Sigmoid colon (tissue), 7 donors: ENCODE measurements at places on chromosomes 1 and 21. TPM values are rescaled to one million over a fixed set of nuclear protein-coding genes. Genes with fewer than 3 reads are reported as not detected.

PAQR7 gene
- total RNA-seq, result 4.3 TPM

DNA sequence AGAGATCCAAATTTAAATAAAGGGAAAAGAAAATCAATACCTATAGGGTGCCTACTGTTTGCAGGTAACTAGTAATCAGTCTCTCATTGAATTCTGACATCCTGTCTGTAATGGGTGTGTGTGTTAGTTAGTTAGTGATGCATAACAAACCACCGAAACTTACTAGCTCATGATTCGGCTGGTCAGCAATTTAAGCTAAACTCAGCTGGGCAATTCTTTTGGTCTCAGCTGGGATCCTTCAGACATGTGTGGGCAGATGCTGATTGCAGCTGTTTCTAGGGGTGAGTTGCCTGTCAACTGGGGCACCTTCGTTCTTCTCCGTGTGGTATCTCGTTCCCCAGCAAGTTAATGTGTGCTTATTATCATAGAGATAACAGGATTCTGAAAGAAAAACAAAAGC is 40.2 kb upstream of the ZNF124 start:
- H3K27me3 ChIP-seq, result no peaks in the 10 kb centered on the region
- DNase-seq, result no peak
- H3K36me3 ChIP-seq, result no peaks in the 10 kb centered on the region
- no peak overlapping the region for H3K27ac ChIP-seq
- H3K4me1 ChIP-seq, result no peaks in the 10 kb centered on the region
- no peak overlapping the region for H3K4me3 ChIP-seq

- peaks cover 13% of the 10 kb centered on the region for H3K4me1 ChIP-seq
- no peak overlapping the region for H3K4me3 ChIP-seq
- no peaks in the 10 kb centered on the region for H3K36me3 ChIP-seq
- H3K27me3 ChIP-seq, result no peaks in the 10 kb centered on the region
- DNase-seq, result no peak
Observed at GRCh38 chr1:193629875-193630274, 443.5 kb upstream of the B3GALT2 start.

- no peak overlapping the region for H3K4me3 ChIP-seq
- no peaks in the 10 kb centered on the region for H3K4me1 ChIP-seq
- no peak overlapping the region for H3K27ac ChIP-seq
- H3K27me3 ChIP-seq, result no peaks in the 10 kb centered on the region
- no peaks in the 10 kb centered on the region for H3K36me3 ChIP-seq
Observed at GRCh38 chr1:61011561-61012263, 70.6 kb upstream of the NFIA start.

PHACTR4 gene
- total RNA-seq, result 37.1 TPM

TESK2 gene
- total RNA-seq, result 6.9 TPM

DNA sequence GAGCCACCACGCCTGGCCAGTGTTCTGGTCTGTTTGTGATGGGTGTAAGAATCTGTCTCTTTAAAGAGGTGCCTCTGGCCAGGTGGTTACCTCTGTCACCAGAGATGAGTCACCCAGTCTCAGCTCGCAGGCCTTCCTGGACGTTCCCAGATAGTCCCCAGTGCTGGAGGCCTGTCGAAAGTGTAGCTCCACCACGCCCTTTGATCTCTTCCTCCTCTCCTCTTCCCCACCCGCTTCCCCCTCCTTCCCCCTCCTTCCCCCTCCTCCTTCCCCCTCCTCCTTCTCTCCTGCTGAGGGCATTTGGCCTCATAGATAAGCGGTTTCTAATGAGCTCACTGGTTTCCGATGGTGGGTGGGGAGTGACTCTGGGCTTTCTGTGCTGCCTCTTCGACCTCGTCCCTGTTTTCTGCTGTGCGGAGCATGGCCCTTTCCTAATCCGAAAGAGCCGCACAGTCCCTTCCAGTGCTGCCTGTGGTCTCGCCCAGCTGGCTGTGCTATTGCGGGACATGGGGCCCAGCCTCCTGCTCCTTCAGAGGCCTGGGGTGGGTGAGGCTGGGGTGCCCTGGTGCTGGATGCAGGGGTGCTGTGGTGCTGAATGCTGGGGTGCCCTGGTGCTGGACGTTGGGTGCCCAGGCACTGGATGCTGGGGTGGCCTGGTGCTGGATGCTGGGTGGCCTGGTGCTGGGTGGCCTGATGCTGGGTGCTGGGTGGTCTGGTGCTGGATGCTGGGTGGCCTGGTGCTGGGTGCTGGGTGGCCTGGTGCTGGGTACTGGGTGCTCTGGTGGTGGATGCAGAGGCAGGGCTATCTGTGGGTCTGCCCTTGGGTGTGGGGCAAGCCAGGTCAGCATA is 19.2 kb downstream of the AGPAT3 start:
- no peaks in the 10 kb centered on the region for H3K27me3 ChIP-seq
- peak overlapping the region; percentile 9 for H3K27ac ChIP-seq
- no peak for DNase-seq

CNST gene
- total RNA-seq, result 26.4 TPM

GRCh38 chr1:228900099-228900885 is 165.0 kb downstream of the RHOU start:
- H3K27me3 ChIP-seq, result no peaks in the 10 kb centered on the region
- H3K4me1 ChIP-seq, result peaks cover 46% of the 10 kb centered on the region
- no peak overlapping the region for H3K4me3 ChIP-seq

NUDC gene
- 82.1 TPM for total RNA-seq

DNA sequence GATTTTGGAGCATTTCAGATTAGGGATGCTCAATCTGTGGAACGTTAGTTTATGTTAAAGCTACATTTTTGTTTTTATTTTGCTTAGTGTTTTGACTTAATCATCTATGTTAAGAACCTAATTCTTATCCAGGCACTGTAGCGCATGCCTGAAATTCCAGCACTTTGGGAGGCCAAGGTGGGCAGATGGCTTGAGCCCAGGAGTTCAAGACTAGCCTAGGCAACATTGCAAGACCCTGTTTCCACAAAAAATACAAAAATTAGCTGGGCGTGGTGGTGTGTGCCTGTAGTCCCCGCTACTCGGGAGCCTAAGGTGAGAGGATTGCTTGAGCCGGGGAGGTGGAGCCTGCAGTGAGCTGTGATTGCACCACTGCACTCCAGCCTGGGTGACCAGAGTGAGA is 23.4 kb downstream of the FNBP1L start:
- H3K36me3 ChIP-seq, result no peaks in the 10 kb centered on the region
- DNase-seq, result no peak
- H3K4me3 ChIP-seq, result no peak overlapping the region

DNA sequence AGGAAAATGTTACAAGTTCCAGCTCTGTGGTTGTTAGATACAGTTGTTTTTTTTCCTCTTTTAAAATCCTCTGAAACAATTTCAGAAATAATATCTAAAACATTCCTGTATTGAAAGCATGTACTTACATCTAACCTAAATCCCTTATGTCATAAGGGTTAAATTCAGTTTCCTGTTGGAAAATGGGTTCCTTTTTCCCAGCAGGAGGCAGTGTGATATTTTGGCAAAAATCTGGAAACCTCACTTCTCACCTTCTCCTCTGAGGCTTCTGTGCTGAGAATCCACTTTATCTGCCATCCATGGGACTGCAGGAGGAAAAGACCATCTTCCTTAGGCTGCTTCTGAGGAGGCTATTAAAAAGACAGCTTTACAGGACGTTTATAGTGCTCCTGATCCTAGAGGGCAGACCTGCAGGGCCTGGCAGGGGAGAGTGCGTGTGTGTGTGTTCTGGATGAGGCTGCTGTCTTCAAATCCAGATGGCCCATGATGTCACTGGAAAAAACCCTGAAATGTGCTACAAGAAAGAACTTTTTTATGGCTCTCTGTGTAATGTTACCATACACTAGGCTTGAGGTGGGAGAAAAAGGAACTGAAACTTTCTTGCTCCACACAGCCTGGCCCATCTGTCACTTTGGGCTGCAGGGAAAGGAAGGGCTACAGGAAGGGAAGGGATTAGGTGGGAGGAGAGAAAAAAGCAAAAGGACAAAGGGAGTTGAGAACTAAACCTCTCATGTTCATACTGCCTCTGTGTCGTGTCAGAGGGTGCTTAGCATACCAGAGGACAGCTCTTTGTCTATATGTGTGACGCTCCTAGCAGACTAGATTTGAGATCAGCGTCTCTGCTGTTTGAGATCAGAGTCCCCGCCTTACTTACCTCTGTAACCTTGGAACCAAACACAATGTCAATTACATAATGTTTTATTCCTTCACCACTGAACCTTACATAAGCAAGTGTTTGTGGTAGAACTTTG is 379.2 kb upstream of the SPAG17 start:
- H3K4me3 ChIP-seq, result no peak overlapping the region
- no peaks in the 10 kb centered on the region for H3K27me3 ChIP-seq
- no peak for DNase-seq

DNA sequence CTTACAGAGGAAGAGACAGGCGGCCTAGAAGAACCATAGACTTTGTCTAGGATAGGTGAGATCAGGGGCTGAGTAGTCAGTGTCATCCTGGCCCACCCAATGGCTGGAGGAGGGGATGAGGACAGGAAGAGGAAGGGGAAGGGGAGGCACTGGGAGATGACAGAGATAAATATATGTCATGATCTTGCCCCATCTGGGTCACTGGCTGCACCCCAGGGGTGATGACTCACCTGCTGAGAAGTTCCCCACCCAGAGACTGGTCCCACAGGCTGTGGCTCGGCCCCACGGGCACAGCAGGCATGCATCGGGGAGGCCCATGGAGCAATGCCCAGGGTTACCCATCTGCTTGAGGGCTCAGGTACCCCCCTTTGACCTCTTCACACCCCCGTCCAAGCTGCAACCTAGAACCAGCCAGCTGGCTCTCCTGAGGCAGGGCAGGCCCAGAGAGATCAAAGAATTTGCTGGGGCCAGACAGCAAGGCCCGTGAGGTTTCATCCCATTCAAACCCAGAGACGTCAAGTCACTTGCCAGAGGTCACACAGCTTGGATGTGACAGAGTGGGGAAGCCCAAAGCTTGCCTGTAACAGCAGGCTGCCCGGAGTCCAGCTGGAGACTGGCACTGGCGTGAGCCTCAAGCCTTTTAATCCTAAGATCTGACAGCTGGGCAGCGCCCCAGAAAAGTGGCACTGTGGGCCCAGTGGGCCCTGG is 34.7 kb upstream of the CASZ1 start:
- no peak overlapping the region for H3K4me3 ChIP-seq
- H3K4me1 ChIP-seq, result peaks cover 7% of the 10 kb centered on the region
- H3K27ac ChIP-seq, result no peak overlapping the region
- no peak for DNase-seq

GRCh38 chr1:203911806-203912205 is 50.4 kb downstream of the SNRPE start:
- no peaks in the 10 kb centered on the region for H3K36me3 ChIP-seq
- no peaks in the 10 kb centered on the region for H3K4me1 ChIP-seq
- DNase-seq, result no peak
- H3K27ac ChIP-seq, result no peak overlapping the region
- H3K27me3 ChIP-seq, result no peaks in the 10 kb centered on the region

GRCh38 chr1:163410073-163410999 is 88.6 kb downstream of the NUF2 start:
- no peak overlapping the region for H3K4me3 ChIP-seq
- no peaks in the 10 kb centered on the region for H3K27me3 ChIP-seq
- DNase-seq, result no peak

GRCh38 chr1:159205225-159205624 is 550 bp downstream of the ACKR1 start:
- no peaks in the 10 kb centered on the region for H3K4me1 ChIP-seq
- H3K4me3 ChIP-seq, result peak overlapping the region; percentile 21
- DNase-seq, result no peak

DNA sequence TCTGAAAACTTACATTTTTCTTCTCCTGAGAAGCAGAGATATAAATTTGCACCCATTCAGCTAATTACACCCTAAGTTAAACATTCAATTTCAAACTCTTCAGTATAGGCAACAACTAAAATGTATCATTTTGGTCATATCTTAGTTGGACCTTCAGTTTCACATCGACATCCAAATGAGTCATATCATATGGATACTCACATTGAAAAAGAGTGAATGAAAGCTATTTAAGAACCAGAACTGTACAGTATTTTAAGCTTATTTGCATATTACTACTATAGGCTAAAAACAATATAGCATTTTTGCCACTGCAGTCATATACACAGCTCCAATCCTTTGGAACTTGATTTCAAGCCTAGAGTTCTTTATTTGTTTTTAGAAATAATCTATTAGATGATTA is 33.6 kb downstream of the USP25 start:
- H3K27ac ChIP-seq, result no peak overlapping the region
- peaks cover 24% of the 10 kb centered on the region for H3K4me1 ChIP-seq
- H3K4me3 ChIP-seq, result no peak overlapping the region
- H3K36me3 ChIP-seq, result no peaks in the 10 kb centered on the region
- no peak for DNase-seq

- no peak within 1 kb of the TSS for H3K4me3 ChIP-seq
- H3K4me1 ChIP-seq, result no peaks in the 10 kb centered on the region
- no peaks in the 10 kb centered on the region for H3K27me3 ChIP-seq
- peak within 1 kb of the TSS; percentile 42 for H3K27ac ChIP-seq
- H3K36me3 ChIP-seq, result no peaks in the 10 kb centered on the region
Observed at GRCh38 chr1:161069731-161070270, at the start of gene ARHGAP30. ARHGAP30 (minus strand) TSS chr1:161069891; CDS start chr1:161069624, 267 bp downstream.

GRCh38 chr1:236147521-236148469 is 5.5 kb downstream of the GPR137B start:
- H3K4me1 ChIP-seq, result peaks cover 36% of the 10 kb centered on the region
- no peaks in the 10 kb centered on the region for H3K27me3 ChIP-seq
- DNase-seq, result no peak

OR2T33 gene
- not detected for total RNA-seq

DNA sequence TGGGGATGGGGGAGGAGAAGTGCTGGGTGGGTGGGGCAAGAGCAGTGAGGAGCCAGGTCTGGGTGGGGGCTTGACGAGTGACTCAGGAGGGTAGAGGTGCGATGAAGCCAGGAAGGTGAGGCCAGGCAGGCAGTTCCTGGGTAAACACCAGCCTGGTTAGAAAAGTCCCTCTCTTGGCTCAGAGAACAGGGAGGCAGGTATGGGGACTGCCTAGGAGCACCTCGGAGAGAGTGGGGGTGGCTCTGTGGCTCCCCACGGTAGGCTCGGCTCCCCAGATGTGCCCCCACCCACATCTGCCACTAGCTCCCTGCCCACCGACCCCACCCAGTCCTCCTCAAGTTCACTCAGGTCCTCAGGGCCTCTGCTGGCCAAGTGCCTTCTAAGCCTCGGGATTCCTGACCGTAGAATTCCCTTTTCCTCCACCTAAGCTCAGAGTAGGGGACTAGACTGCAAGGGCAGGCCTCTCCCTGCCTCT is 1.2 kb downstream of the HSPG2 start:
- H3K27ac ChIP-seq, result peak overlapping the region; percentile 99
- peak; percentile 72 for DNase-seq
- H3K4me1 ChIP-seq, result peaks cover 87% of the 10 kb centered on the region
- no peaks in the 10 kb centered on the region for H3K27me3 ChIP-seq
- peak overlapping the region; percentile 67 for H3K4me3 ChIP-seq

GRCh38 chr1:177017287-177017852 is 147.1 kb downstream of the ASTN1 start:
- no peak overlapping the region for H3K4me3 ChIP-seq
- no peaks in the 10 kb centered on the region for H3K36me3 ChIP-seq
- H3K4me1 ChIP-seq, result no peaks in the 10 kb centered on the region
- DNase-seq, result no peak
- no peak overlapping the region for H3K27ac ChIP-seq
